Right atrium auricular region (tissue), 2 donors: ENCODE measurements at places on chromosomes 1 and 21.
A peak's percentile ranks its signal among the peaks of the same experiment; 100 is the strongest.

DNA sequence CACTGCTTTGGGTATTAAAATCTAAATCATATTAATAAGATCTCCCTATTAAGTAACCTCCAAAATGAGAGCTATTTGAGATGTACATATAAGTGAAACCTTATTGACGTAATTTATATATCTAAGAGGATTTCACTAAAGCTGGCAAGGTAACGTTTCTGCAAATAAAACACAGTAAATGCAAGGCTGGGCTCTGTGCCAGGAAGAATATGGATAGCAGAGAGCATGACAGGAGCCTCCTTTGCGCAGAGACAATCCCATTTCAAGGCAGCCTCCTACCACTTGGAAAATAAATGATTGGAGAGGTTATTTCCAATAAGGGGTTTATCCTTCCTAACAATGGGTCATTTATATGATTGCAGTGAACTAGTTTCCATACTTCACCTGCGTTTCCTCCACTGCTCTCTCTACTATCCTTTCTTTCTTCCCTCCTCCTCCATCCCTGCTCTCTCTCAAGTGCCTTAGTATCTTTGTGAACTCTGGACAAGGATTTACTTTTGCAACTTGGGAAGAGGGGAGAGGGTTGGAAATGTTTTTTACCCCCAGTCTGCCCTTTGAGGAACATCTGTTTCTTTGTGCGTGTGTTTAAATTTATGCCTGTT, 3.0 kb upstream of the NFIA start:
- no peak for DNase-seq

DNA sequence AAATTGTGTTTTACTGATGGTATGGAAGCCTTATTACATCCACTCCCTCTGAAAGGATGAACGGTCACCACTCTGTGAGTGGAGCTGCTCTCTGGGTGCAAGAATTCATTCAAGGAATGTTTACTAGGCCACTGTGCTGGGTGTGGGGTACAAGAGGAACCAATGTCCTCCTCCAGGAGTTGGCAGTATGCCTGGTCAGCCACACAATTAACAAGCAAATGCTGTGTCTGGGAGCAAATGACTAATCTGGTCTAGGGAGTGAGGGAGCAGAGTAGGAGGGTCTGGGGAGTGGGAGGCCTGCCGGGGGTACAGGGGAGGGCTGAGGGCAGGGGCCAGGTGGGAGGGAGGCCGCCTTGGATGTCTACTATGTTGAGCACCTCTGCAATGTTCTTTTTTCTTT, 27.2 kb upstream of the TDRD10 start:
- DNase-seq = peak; percentile 65

DNA sequence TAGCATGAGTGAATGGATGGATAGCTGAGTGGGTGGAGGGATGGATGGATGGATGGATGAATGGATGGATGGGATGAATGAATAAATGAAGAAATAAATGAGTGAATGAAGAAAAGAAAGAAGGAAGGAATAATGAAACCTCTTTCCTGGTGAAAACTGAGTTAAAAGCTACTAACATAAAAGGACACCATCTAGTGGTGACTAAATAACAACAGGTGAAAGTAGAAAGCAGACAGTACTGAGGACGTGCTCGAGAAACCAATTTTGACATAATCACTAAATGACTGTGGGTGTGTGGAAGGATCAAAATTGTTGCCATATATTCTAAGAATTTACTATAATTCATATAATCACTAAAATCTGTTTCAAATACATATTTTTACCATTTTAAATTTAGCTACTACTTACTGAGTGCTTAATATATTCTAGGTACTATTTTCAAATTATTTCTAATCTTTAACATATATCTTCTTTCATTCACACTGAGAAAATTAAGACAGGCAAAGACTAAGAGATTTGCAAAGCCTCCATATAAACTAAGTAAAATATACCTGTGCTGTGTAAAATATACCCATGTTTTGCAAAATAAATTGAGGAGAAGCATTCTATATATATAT, 522.9 kb downstream of the LRRIQ3 start:
- DNase-seq = no peak

- no peak for DNase-seq
These were observed 315.0 kb upstream of the VAMP3 start for GRCh38 chr1:7455796-7456721.

DNA sequence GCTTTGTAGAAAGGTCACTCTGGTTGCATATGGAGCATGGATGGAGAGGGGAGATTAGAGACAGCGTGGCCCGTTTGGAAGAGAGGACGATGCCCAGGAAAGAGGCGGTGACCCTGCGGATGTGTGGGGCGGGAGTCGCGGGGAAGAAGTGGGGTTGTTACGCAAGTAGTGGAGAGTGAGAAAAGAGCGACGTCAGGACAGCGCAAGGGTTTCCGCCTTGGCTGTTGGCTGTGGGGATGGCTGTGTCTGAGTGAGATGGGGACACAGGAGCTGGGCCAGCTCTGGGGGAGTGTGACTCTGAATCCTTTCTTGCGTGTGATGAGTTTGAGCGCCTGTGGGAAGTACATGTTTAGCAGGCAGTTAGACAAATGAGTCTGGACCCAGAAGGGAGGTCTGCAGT, 3.8 kb downstream of the B4GALT2 start:
- DNase-seq = no peak

GRCh38 chr1:91583326-91583755, 82.7 kb downstream of the CDC7 start:
- DNase-seq = no peak

DNA sequence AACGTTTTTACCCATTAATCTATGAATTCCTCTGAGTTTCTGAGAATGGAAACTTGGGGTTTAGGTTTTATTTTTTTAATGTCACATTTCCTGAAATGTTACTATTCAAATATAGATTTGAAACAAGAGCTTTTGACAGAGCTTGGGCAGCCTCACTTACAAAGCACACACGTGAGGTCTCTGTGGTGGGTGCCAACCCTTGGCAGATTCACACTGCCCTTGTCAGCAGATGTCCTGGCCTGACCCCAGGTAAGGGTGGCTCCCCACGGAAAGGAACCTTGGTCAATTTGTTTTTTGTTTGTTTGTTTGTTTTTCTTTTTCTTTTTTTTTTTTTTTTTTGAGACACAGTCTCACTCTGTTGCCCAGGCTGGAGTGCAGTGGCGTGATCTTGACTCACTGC, 53.5 kb downstream of the FAAP20 start:
- no peak for DNase-seq

- DNase-seq = no peak
These were observed 191.9 kb upstream of the DMRTA2 start for GRCh38 chr1:50615036-50615750.

GRCh38 chr1:81654147-81654546, 146.6 kb upstream of the ADGRL2 start:
- no peak for DNase-seq

DNA sequence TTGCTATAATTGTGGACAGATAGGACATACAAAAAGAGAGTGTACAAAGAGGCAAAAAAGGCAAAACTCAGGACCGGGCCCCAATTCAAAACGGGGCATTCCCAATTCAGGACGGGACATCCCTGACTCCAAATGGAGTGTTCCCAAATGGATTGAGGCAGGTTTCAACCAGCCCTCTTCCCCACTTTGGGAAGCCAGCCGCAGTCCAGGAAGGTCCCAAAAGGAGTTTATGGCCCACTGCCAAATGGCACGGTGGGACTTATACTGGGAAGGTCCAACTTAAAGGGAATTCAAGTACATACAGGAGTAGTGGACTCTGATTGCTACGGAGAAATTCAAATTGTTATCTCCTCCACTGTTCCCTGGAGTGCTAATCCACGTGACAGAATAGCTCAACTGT, 3.5 kb upstream of the ZNF669 start:
- DNase-seq = no peak

DNA sequence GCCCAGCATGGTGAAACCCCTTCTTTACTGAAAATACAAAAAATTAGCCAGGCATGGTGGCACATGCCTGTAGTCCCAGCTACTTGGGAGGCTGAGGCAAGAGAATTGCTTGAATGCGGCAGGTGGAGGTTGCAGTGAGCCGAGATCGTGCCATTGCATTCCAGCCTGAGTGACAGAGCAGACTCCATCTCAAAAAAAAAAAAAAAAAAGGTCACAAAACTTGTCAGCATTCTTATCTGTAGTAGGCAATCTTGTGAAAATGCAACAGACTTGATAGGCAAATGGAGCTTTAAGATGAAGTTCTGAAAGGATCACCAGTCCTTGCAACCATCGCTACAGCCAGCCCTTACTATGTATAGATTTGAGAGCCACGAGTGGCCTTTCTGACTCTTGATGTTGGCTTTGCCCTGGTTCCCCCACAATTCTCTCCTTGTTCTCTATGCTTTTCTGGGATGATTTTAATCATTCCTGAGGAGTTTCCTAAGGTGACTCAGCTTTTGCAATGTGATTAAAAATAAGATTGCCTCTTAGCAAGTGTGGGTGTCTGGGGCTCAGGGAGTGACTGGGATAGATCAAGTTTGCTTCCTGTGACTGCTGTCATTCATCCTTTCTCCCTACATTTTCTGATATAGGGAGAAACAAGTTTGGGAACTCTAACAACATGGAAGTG, 7.1 kb upstream of the MAP1LC3C start:
- DNase-seq = no peak

DNA sequence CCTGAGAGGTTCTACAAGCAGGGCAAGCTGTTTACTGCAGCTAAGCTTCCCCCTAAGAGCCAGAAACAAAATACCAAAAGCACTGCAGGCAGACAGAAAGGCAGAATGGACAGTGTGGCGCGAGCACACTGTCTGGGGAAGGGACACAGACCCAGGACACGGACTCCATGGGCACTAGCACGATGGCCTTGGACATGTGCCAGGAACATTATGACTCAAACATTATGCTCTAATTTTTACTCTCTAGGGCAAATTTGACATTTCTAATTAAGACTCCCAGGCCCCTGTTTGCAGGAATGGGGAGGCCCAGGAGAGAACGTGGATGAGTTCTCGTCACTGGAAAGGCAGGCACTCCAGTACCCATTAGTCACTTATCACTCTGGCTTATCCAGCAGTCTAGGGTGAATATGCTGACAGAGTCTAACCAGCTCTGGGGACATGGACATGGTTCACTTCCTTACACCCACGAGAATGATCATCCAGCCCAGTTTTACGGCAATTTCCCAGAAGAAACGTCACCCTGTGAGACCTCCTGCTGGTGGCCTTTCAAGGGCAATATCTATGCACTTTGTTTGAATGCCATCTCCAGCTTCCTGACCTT, 45.1 kb downstream of the CAPN8 start:
- DNase-seq = no peak
